Omental fat pad (tissue), 4 donors: ENCODE measurements at places on chromosomes 6 and 20. TPM values are rescaled to one million over a fixed set of nuclear protein-coding genes. Genes with fewer than 3 reads are reported as not detected.

Gene METTL24
- total RNA-seq: 2.4 TPM

Gene TREM2
- 119 TPM for total RNA-seq

Gene TNF
- 0.65 TPM for total RNA-seq

GRCh38 chr6:152428126-152428525 lies 209.0 kb downstream of the SYNE1 start:
- DNase-seq: no peak

DNA sequence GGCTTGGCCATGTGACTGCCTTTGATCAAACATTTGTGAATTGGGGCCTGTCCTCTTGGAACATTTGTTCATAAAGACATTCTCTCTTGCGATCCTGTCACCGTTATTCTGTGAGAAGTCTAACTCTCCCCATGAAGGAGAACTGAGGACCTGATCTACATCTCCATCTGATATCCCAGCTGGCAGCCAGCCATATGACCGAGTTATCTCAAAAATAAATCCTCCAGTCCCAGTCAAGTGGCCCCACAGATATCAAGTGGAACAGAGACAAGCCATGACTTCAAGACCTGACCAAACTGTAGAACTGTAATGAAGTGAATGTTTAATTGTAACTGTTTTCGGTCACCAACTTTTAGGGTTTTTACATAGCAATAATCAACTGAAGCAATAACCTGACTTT lies 25.7 kb downstream of the SNX3 start:
- no peak for DNase-seq

DNA sequence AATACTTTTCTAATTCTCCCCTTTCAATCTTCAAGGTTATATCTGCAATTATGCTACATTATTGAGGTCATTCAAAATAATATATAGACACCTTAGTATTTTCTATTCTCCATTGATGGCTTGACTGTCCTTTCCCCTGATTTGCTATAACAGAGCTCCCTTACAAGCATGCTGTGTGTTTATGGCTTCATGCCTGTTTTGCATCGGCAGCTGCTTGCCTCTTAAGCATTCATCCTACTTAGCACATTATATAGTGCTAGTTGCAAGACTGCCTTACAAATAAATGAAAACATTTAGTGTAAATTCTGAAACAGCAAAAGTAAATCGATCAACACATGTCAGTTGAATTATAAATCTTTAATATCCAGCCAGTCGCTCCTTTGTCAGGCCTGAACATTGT lies 476.2 kb upstream of the POU3F2 start:
- no peak for DNase-seq

DNA sequence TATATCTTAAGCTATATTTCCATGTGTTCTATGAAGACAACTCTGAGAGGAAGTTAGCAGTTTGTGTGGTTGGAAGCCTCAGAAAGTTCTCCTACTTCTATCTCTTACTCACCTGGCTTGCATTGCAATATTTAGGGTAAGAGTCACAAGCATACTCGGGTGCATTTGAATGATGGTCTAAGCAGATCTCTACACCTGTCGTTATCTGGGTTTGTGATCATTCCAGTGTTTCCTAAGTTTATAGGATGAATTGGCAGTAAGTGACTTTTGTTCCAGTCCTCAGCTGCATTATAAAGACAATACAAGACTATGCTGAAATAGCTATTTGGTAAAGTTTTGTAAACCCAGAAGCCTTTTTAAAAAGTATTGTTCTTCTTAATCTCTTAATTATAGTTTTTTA lies 36.9 kb downstream of the CBFA2T2 start:
- DNase-seq: no peak

GRCh38 chr20:19223640-19224039 lies 11.2 kb downstream of the SLC24A3 start:
- DNase-seq: no peak

DNA sequence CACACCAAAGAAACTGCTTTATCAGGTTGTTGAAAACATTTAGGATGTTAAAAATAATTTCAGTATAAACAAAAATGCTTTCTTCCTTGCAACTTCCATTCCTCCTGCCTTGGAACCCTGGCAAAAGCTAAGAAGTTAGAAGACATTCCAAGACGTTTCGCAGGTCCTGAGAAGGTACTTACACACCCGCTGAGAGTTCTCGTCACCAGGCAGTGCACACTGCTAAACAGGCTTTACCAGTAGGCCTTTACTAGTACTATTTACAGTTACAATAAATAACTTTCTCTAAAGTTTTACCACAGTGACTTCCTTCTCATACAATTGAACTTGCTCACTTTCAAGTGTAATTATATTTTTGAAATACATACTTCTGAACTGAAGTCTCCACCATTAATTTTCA lies 81.4 kb upstream of the RPS6KA2 start:
- no peak for DNase-seq

DNA sequence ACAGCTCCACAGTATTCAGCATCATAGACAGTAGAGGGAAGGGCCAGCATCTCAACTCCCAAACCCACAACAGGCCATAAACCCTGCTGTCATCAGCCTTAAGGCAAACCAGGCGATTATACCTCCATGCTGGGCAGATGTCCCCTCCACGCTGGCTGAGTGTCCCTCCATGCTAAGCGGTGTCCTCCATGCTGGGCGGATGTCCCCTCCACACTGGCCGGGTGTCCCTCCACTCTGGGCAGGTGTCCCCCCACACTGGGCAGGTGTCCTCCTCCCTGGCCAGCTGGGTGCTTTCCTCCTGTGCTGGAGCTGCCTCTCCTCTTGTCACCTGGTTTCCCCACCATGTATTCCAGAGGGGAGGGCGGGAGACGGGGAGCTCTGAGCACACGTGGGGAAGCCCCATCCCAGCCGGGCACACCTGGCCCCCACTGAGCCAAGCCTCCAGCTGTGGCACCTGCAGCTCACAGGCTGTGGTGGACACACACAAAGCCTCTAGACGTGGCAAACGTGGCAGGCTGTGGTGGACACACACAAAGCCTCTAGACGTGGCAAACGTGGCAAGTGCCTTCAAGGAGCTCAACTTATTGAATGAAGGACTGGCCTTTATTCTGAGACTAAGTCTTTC lies 197.1 kb downstream of the TAF4 start:
- DNase-seq: no peak

- DNase-seq: no peak
Measured at GRCh38 chr6:42569102-42570028, 5.5 kb downstream of the UBR2 start.

DNA sequence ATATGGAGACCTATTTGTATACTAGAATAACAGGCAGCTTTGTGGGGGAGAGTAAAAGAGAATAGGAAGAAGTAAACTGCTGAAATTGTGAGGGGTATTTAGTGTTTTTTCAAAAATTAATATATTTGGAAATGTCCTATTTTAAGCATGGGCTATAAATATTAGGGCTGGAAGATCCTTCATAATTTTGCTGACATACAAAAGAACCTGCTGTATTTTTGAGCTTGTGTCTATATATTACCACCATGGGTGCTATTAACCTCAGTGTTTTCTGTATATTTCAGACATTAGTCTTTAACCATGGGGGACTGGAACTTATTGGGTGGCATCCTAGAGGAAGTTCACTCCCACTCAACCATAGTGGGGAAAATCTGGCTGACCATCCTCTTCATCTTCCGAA lies at the start of gene GJA10:
TSS of gene GJA10 (plus strand) at position 301 of the 400 bp plus-strand sequence. CDS start at position 301, 0 bp downstream.
- DNase-seq: no peak

DNA sequence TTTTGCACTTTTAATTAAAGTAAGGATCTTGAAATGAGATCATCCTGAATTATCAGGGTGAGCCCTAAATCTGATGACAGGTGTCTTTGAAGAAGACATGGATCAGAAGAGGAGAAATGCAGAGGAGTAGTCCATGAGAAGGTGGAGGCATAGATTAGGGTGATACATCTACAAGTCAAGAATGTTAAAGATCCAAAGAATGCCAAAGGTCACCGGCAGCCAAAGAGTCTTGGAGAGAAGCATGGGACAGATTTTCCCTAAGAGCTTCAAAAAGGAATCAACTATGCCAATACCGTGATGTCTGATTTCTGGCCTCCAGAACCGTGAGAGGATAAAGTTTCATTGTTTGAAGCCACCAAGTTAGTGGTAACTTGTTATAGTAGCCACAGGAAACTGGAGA lies 59.0 kb upstream of the THEMIS start:
- DNase-seq: no peak

DNA sequence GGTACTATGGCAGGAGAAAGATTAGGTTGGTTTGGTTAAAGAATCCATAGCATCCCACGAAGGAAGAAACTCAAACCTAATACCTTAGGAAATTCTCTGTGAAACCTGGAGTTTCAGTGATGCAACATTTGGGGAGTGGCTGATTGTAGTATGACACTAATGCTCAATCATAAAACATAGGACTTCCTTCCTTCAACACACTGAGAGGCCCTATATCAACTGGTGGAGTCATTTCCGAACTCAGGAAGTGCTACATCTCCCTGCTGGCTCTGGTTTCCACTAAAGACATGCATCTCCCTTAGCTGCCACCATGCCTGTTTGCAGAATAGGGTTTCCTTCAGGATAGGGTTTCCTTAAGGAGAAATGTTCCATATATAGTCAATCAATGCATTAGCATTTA lies 5.2 kb upstream of the MANEA start:
- no peak for DNase-seq
